ENCODE measurements at places on chromosomes 6 and 20.

DNA sequence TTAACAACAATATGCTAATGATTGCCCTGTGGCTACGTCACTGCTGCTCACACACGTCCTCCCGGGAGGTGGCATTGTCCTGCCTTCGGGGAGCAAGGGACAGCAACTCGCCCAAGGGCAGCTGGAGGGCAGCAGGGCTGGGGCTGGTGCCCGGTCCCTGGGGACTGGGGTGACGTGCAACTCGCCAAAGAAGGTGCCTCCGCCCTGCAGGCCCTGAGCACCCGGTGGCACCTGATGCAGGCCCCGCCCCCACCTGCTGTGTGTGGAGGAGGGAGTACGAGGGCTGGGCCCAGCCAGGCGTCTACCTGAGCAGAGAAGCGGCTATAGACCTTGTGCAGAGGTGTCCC, 64.8 kb upstream of the SLCO4A1 start:
- DNase-seq: no peak

- no peak for DNase-seq
Measured at GRCh38 chr6:100808638-100809275, 72.4 kb downstream of the ASCC3 start.

DNA sequence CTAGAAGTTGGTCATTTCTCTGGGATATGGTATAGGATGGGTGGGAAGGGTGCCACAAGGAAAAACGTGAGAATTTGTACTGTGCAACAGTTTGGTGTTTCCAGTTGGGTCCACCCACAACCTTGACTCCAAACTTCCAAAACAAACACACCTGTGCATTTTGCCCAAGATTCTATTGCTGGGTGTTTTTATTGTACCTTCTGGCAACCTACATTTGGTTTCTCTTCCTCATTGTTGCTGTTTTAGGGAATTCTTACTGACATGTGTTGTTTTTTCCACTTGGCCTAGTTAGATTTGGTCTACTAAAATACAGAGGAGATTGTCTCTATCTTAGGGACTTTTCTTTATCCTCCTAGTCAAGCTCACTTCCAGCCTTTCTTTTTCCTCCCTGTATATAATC, 16.7 kb downstream of the TULP4 start:
- no peak for DNase-seq

DNA sequence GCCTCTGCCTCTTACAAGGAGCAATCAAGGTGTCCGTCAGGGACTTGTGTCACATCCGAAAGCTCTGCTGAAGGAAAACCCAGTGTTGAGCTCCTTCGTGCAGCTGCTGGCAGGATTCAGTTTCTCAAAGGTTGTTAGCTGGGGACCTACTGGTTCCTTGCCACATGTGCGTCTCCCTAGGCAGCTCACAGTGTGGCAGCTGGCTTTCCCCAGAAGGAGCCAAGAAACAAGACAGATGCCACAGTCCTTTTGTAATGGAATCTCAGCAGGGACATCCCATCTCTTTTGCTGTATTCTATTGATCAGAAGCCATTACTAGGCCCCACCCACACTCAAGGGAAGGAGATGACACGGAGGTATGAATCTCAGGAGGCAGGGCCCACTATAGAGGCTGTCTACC, 488.8 kb downstream of the CD83 start:
- no peak for DNase-seq

All from anterior cingulate cortex (tissue), 58 donors.